T-helper 2 cell treated with Interferon-gamma antibody and Interleukin-4, amounts not matched to agents 5 μg/mL and 100 μg/mL, for 36 hours (primary cell): ENCODE measurements at places on chromosomes 5 and 9.

DNA sequence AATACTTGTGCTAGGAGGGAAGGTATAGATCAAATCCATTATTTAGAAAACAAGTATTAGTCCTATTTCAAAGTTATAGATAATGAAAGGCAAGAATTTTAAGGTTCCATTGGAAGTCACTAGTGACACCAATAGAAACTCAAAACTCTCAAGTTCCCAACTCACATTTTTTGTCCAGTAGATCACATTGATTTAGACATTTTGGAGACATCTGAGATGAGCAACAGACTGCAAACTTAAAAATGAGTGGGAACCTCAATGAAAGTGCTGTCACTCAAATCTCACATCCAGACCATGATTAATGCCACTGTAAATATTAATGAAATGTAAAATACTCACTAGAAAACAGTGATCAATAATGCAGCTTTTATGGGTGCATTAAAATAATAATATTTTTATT, 405.0 kb downstream of the ENC1 start:
- no peak for DNase-seq

DNA sequence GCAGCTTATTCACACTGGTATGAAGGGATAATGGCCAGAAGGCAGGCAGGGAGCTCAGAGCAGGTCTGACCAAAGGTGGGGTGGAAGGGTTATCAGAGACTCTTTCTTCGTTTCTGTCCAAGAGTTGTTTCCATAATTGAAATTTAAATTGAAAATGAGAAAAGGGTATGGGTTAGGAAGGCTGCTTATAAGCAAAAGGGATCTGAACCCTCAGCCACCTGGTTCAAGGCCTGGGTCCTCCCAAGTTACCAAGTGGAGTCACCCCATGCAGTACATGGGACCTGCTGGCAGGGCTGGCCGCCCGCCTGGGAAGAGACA, 17.8 kb downstream of the EEIG1 start:
- no peak for DNase-seq

- DNase-seq = no peak
Observed at GRCh38 chr5:163944738-163945137, 439.3 kb downstream of the MAT2B start.

DNA sequence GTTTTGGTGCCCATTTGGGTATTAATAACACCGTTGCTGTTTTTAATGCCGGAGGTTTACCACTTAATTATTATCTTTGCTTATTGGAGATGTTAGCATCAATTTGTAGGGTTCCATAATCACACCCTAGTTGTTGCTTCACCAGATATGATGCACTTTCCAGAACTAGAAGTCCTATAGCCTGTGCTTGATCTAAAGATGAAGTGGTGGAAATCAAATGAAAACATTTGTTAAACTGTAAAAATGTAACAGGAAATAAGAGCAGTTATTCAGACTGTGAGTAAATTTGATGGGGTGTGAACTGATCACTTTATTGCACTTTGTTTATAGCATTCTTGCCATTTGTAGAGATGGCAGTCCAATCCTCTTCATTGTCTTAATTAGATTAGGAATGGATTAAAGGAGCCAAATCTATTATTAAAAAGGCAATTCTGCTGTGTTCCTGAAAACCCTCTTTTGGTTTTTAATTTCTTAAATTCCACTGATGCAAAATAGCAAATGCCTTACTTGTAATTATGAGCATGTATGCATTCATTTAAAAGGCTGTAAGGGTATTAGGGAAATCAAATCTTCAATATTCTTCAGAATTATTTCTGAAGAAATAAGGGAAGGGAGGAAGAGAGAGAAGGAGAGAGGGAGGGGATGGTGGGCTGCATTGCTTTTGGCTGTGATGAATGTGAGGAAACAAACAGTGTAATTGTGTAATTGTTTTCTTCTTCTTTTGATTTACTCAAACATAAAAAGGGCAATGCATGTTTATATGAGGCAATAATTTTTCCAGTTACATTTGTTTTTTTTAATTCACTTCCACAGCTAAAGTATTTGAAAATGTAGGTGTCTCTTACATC, 675.2 kb upstream of the WWC1 start:
- DNase-seq = no peak

DNA sequence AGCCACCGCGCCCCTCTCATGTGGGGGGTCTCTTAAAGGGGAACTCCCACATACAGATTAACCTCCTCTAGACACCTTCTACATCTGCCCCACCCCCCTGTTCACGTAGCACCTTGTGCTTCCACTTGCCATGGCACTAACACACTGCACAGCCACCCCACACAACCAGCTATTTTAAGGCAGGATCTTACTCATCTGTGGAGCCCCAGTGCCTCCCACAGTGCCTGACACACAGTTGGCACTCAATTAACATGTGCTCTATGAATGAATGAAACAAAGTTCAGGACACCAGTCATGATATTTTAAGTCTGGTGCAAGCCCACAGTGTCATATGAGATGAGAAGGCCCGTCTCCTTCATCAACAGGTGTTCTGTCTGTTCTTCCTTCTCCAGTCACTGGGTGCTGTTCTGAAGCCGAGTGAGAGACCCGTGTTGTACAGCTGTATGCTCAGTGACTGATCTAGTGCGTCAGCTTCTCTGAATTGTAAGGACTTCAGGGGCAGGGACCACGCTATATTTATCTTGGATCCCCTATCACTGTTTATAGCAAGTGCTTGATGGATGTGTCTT, 149.1 kb downstream of the TLE1 start:
- no peak for DNase-seq

DNA sequence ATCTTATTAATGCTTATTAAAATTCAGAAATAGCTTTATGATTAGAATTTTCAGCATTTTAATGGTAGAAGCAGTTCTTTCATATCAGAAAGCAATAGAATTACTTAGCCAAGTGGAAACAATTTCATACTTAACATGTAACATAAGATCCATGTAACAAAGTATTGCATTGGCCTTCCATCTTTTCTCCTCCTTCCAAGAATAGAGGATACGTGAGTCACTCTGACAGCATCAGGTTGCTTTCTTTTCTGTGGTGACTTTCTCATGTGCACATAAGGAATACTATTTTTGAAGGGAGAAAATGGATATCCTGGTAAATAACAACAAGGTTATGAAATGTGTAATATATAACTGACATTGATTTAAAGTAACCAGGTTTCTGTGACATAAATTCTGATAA, 272.2 kb downstream of the ANXA1 start:
- no peak for DNase-seq

DNA sequence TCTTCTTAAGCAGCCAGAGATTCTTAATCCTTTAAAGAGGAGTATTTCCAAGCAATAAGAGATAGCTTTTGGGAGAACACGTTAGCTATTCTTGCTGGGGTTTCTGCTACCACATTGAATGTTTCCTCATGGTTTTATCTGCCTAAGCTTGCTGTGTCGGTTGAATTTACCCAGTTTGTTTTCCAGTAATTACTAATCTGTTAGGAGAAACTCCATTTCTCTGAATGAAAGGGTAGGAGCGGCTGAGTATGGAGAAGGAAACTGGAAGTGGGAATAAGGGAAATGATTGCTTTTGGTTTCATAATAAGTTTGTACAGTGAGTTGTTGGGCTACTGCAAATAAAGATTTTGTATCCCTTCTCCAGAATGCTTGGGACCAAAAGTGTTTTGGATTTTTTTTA, 1.2 kb downstream of the JAK2 start:
- DNase-seq = no peak

DNA sequence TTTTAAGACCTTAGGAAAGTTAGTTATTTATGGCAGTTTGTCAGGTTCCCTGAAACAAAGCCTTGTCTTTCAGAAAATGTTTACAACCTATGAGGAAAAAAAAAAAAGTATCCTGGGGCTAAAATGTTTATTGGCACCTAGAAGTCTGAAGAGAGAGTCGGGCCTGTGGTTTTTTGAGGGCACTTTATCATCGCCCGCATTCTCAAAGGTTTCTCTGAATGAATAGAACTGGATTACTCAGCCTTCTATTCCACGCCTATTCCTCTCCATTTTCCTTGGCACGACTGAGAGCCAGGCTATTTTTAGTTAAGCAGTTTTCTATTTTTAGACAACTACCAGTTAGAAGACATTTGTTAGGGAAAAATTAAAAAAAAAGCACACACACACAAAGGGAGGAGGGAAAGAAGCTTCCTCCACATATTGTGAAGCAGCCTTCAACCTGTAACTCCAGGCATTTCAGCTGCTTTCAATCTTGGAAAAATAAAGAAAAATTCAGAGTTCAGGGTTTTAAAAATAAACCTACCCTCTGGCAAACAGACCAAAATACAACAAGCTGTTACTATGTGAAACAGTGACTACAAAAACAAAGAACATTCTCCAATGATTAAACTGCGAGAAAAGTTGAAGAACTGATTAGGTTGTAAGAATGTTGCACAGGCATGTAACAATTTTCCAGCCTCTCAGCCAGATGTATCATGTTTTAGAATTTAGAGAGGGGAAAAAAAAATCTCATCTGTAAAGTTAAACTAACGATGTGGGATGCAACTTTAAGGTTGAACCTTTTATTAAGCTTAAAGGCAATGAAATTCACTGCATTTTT, 97.0 kb downstream of the MEF2C start:
- DNase-seq = no peak

- DNase-seq = no peak
Observed at GRCh38 chr5:149474198-149474597, 77.0 kb downstream of the CSNK1A1 start.

DNA sequence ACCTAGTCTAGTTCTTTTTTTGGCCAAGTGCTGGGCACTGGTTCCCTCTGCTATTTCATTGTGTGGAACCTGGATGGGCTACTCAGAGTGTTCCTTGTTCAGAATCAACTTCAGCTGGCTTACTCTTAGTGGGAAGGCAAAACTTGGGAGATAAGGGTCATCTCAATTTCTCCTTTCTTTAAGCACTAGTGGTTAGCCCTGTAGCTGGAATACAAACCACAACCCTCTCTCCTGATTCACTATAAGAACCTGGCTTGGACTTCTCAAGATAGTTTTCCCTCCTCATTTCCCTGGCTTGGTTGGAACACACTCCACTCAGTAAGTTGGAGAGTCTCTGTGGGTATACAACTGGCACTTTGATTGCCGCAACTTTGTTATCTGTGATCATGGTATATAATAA, 35.1 kb downstream of the GRIA1 start:
- DNase-seq = no peak

GRCh38 chr5:56168066-56168478, 65.1 kb downstream of the ANKRD55 start:
- DNase-seq = no peak

GRCh38 chr5:59988396-59988795, 94.9 kb upstream of the PDE4D start:
- DNase-seq = no peak
